ENCODE measurements at places on chromosomes 11 and 22. TPM values are rescaled to one million over a fixed set of nuclear protein-coding genes. Genes with fewer than 3 reads are reported as not detected.

DNA sequence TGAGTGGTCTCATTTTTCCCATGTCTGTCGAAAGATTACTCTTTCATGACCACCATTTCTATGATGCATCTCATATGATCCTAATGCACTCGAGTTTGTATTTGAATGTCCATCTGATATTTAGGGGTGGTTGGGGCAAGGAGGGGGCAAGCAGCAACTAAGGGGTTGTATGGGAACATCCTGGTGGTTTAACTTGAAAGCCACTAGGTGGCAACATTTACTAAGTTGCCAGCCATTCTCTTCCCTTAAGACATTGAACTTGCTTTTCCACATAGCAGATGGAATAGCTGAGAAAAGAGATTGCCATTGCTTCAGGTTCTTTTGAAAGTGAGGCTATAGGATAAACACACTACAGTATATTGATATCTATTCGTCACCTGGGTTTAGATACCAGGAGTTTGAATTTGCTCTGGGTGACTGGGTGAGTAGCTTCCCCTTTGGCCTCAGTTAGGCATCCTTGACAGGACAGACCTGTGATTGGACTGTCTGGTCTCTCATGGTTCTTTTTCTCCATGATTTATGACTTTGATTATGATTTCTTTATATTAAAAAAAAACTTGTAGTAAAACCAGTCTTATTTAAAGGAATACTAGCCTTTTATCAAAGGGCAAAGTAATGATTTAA lies 32.4 kb downstream of the NF2 start:
- H3K27me3 ChIP-seq = no peaks in the 10 kb centered on the region
- H3K4me1 ChIP-seq = no peaks in the 10 kb centered on the region
- H3K27ac ChIP-seq = no peak overlapping the region
- DNase-seq = peak; percentile 14
- no peaks in the 10 kb centered on the region for H3K36me3 ChIP-seq

DNA sequence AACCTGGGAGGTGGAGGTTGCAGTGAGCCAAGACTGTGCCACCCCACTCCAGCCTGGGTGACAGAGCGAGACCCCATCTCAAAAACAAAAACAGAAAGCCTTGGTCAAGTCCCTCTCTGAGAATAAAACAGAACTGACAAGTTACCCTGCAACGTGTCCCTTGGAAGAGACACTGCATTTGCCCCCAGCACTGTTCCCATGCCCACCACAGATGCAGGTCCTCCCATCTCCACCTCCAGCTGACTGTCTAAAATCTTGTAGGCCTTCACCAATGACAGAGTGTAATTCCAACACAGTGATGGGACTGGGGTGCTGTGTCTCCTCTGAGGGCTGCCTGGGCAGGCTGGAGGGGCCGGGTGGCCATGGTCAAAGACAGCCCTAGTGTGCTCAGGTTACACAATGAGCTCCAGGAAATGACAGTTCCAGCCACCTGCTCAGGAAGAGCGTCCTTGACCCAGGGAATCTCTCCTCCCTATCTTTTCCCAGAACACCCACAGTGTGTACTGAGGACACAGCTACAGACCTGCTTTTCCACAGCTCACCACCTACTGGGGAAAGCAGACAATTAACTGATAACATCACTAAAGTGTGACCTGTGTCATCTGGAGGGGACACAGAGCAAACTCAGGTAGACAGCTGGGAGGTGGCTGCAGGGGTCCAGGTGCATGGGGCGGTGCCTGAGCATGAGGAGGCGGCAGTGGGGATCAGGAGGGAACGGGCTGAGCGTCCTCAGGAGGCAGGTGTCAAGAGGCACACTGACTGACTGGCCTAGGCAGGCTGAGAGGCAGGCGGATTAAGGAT lies 56.4 kb downstream of the ARFGAP3 start:
- no peaks in the 10 kb centered on the region for H3K27me3 ChIP-seq
- no peak for DNase-seq
- H3K4me1 ChIP-seq = no peaks in the 10 kb centered on the region

- DNase-seq = no peak
- no peaks in the 10 kb centered on the region for H3K27me3 ChIP-seq
- H3K27ac ChIP-seq = no peak overlapping the region
- no peaks in the 10 kb centered on the region for H3K4me1 ChIP-seq
These were observed 95.1 kb downstream of the PARVA start for GRCh38 chr11:12472401-12473005.

The CCDC87 gene
- total RNA-seq = 0.17 TPM

GRCh38 chr11:46471943-46472661 lies 80.5 kb upstream of the CHRM4 start:
- no peak overlapping the region for H3K27ac ChIP-seq
- H3K4me1 ChIP-seq = peaks cover 7% of the 10 kb centered on the region
- DNase-seq = no peak
- H3K4me3 ChIP-seq = no peak overlapping the region

- H3K36me3 ChIP-seq = peaks cover 18% of the 10 kb centered on the region
- H3K27ac ChIP-seq = no peak overlapping the region
- DNase-seq = no peak
- H3K4me3 ChIP-seq = no peak overlapping the region
These were observed 55.5 kb downstream of the DGCR2 start for GRCh38 chr22:19066531-19067271.

The BIRC3 gene
- 62.3 TPM for total RNA-seq

DNA sequence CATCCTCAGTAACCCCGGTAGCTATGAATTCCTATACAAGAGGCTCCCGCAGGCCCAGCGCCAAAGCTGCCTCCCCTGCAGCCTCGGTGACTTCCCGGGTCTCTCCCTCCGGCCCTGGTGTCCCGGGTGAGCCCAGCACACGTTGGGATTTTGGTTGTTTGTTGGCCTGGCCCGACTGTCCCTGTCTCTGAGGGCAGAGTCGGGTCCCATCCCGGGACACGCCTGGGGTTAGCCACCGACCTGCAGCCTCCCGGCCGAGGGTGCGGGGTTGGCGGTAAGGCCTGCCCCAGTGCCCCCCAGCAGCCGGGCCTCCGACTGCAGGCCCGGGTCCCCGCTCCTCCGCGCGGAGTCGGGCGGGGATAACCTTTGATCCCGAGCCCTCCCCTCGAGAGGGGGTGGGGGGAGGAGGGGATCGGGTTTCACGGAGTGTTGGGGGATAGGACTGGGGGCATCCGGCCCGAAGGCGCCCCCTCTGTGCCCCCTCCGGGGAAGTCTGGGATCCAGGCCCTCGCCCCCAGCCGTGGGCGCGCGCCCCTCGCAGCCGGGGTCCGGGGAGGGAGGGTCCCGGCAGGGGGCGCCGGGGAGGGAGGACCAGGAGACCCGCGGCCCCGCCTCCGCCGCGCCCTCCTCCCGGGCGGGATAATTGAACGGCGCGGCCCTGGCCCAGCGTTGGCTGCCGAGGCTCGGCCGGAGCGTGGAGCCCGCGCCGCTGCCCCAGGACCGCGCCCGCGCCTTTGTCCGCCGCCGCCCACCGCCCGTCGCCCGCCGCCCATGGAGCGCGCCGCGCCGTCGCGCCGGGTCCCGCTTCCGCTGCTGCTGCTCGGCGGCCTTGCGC lies at the start of gene FBLN1:
TSS of gene FBLN1 (plus strand) at position 669 of the 835 bp plus-strand sequence. CDS start at position 772, 103 bp downstream.
- H3K27ac ChIP-seq = no peak within 1 kb of the TSS
- no peak for DNase-seq
- no peaks in the 10 kb centered on the region for H3K4me1 ChIP-seq
- no peaks in the 10 kb centered on the region for H3K36me3 ChIP-seq
- no peaks in the 10 kb centered on the region for H3K27me3 ChIP-seq
- no peak within 1 kb of the TSS for H3K4me3 ChIP-seq

GRCh38 chr22:47465809-47466208 lies 703.4 kb downstream of the TBC1D22A start:
- H3K4me3 ChIP-seq = no peak overlapping the region
- DNase-seq = no peak
- H3K4me1 ChIP-seq = no peaks in the 10 kb centered on the region
- H3K27ac ChIP-seq = no peak overlapping the region

GRCh38 chr11:32594272-32594671 lies 10.6 kb downstream of the EIF3M start:
- peaks cover 52% of the 10 kb centered on the region for H3K36me3 ChIP-seq
- no peak overlapping the region for H3K27ac ChIP-seq
- H3K27me3 ChIP-seq = no peaks in the 10 kb centered on the region
- DNase-seq = no peak
- no peaks in the 10 kb centered on the region for H3K4me1 ChIP-seq

DNA sequence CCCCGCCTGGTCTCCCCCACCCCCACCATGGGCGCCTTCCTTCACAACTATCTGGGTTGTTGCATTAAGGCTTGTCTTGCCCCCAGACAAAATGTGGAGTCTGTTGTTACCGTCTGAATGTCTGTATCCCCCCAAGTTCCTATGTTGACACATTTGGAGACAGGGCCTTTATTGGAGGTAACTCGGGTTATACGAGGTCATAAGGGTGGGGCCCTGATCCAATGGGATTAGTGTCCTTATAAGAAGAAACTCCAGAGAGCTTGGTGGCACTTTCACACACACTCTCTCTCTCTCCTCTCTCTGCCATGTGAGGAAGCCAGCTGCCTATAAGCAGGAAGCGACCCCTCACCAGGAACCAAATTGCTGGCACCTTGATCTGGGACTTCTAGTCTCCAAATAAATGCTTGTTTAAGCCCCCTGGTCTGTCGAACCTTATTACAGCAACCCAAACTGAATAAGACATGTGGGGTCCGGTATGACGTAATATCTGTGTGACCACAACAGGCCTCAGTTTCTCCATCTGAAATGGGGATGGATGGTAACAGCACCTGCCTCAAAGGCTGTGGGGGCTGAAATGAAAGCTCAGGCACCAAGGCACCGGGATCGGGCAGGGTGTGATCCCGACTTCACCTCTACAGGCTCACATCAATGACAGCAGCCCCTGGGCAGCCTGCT lies 222.3 kb downstream of the CTTN start:
- no peak overlapping the region for H3K4me3 ChIP-seq
- H3K27ac ChIP-seq = no peak overlapping the region
- H3K36me3 ChIP-seq = no peaks in the 10 kb centered on the region

The KMT2A gene
- 192 TPM for total RNA-seq

DNA sequence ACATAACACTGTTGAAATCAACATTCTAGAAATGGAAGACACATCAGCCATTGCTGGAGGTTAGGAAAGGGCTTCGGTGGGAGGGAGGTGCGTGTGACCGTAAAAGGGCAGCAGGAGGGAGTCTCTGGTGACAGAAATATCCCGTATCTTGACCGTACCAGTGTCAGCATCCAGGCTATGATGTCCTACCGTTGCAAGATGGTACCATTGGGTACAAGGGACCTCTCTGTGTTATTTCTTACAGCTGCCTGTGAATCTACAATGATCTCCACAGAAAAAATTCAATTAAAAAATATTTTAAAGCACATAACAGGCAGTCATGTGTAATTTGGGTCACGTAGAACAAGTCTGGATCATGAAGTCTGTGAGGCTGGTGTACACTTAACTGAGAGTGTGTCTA lies 27.4 kb upstream of the SEPTIN5 start:
- H3K27me3 ChIP-seq = no peaks in the 10 kb centered on the region
- H3K27ac ChIP-seq = no peak overlapping the region
- no peaks in the 10 kb centered on the region for H3K36me3 ChIP-seq
- H3K4me1 ChIP-seq = no peaks in the 10 kb centered on the region

DNA sequence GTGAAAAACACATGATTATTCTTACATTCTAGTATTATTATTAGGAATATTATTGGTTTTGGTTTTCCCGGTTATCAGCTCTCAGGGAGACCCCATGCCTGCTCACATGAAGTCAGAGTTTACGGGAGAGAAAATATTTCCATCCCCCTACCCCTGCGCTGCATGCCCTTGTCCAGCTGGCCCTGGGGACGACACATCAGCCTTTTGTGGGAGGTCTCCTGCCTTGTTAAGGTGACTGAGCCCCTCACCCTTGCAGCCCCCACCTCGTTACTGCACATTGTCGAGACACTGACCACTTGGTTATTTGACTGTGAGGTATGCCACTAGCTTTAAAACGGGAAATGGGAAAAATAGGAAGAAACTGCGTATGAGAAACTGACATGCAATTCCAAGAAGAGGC lies 63.0 kb downstream of the PARVG start:
- DNase-seq = no peak
- H3K36me3 ChIP-seq = no peaks in the 10 kb centered on the region
- H3K4me1 ChIP-seq = no peaks in the 10 kb centered on the region
- no peak overlapping the region for H3K4me3 ChIP-seq

- no peaks in the 10 kb centered on the region for H3K4me1 ChIP-seq
- H3K4me3 ChIP-seq = no peak overlapping the region
- H3K27me3 ChIP-seq = no peaks in the 10 kb centered on the region
- H3K36me3 ChIP-seq = no peaks in the 10 kb centered on the region
- DNase-seq = no peak
- H3K27ac ChIP-seq = no peak overlapping the region
These were observed 2.0 kb downstream of the FAT3 start for GRCh38 chr11:92226331-92227229.

GRCh38 chr11:12186701-12187100 lies 76.3 kb downstream of the MICAL2 start:
- H3K4me3 ChIP-seq = no peak overlapping the region
- no peaks in the 10 kb centered on the region for H3K27me3 ChIP-seq
- no peaks in the 10 kb centered on the region for H3K36me3 ChIP-seq
- H3K27ac ChIP-seq = no peak overlapping the region
- no peak for DNase-seq

The ARCN1 gene
- total RNA-seq = 123 TPM

DNA sequence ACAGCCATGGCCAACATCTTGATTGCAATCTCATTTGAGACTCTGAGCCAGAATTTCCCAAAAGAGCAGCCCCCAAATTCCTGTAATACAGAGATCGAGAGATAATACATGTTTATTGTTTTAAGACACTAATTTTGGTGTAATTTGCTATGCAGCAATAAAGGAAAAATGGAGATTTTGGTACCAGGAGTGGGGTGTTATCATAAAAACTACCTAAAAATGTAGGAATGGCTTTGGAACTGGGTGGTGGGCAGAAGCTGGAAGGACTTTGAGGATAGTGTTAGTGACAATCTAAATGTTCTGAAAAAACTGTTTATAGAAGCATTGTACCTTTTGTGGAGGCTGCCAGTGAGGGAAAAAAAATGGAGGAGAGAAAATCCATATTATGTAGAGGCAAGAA lies 32.4 kb downstream of the C11orf96 start:
- no peak for DNase-seq
- H3K36me3 ChIP-seq = no peaks in the 10 kb centered on the region
- no peak overlapping the region for H3K4me3 ChIP-seq
- no peak overlapping the region for H3K27ac ChIP-seq
- no peaks in the 10 kb centered on the region for H3K27me3 ChIP-seq

DNA sequence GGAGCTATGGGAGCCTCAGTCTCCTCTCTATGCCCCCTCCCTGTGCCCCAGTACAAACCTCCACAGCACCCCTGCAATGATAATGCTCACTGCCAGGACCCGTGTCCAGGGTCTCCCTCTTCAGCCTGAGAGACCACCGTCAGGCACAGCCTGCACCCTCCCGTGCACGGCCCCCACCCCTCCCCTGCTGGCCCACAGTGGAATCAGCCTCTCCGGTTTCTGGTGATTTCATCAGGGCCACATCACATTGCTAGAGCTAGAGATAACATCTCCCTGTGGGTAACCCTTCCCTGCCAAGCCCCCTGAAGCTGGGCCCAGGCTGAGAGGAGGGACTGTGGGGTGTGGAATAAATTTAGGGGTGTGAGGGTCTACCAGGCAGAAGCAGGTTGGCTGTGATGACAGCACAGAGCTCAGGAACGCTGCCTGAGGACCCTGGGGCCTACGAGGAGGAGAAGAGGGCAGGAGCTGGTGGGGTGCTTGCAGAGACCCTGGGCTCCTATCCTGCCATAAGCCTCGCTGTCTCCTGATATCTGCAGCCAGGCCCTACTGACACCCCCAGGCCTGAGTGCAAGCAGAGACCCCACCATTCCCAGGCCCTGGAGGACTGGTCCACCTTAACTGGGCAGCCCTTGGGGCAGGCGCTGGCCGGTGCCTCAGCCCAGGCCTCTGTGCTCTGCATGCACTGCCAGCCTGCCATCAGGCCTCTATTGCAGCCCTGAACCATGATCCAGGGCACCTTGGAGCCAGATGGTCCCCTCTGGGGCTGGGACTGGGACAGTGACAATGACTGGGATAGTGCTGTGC lies at the start of gene KLHDC7B:
TSS of gene KLHDC7B (plus strand) at position 378 of the 804 bp plus-strand sequence. CDS start at position 723, 345 bp downstream.
- no peaks in the 10 kb centered on the region for H3K36me3 ChIP-seq
- H3K4me1 ChIP-seq = peaks cover 46% of the 10 kb centered on the region
- no peak for DNase-seq
- peak within 1 kb of the TSS; percentile 67 for H3K4me3 ChIP-seq

Data from naive thymus-derived CD4-positive, alpha-beta T cell (primary cell).